ENCODE measurements at places on chromosomes 1 and 21.
A peak's percentile ranks its signal among the peaks of the same experiment; 100 is the strongest.

- DNase-seq: no peak
Observed at GRCh38 chr1:46379996-46380395, 14.1 kb upstream of the FAAH start.

- no peak for DNase-seq
Observed at GRCh38 chr21:31687108-31687507, 27.6 kb downstream of the SOD1 start.

DNA sequence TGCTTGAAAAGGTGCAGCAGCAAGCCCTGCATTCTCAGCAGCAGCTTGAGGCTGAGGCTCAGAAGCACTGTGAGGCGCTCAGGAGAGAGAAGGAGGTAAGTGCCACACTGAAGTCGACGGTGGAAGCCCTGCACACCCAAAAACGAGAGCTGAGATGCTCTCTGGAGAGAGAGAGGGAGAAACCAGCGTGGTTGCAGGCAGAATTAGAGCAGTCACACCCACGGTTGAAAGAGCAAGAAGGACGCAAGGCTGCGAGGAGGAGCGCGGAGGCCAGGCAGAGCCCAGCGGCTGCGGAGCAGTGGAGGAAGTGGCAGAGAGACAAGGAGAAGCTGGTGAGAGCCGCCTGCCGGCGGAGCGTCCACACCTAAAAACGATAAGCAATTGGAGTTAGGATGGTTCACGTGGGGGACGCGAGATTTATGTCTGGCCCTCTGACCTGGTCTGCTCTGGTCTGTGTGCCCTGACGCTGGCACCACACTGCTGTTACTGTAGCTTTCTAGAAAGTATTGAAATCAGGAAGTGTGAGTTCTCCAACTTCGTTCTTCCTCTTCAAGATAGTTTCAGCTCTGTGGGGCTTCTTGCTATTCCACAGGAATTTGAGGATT, 26.7 kb upstream of the DIP2A start:
- DNase-seq: no peak

DNA sequence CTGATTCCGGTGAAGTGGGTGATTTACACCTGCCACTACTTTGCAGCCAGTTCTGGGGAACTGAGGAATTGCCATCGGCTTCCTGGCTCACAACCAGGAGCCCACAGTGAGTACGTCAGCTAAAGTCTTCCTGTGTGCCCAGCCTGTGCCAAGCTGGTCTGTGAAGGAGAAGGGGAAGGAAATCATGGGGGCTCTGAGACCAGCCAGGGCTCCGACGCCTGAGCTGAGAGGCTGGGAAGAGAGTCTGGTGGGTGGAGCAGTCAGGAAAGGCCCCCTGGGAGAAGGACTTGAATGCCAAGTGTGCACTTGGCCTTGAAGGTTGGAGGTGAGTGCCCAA, 1.2 kb downstream of the LURAP1 start:
- DNase-seq: no peak

DNA sequence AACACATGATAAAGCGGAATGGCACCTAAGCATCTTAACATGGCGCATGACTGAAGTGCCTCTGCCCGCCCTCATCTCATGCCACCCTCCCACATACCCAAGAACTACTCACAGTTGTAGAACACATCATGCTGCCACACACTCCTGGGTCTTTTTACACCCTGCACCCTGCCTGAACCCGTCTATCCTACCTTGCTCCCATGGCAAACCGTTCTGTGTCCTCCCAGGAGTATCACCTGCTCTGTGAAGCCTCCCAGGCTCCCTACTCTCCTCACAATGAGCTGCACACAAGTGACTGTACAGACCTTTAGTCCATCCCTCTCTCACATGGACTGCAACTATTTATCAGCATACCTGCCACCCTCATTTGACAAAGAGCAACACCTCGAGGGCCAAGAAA, 144.0 kb downstream of the TGFBR3 start:
- DNase-seq: no peak

GRCh38 chr1:232629250-232630046, 485 bp downstream of the SIPA1L2 start:
- no peak for DNase-seq

- DNase-seq: peak; percentile 39
Observed at GRCh38 chr1:24364975-24365678, 46.0 kb downstream of the GRHL3 start.

DNA sequence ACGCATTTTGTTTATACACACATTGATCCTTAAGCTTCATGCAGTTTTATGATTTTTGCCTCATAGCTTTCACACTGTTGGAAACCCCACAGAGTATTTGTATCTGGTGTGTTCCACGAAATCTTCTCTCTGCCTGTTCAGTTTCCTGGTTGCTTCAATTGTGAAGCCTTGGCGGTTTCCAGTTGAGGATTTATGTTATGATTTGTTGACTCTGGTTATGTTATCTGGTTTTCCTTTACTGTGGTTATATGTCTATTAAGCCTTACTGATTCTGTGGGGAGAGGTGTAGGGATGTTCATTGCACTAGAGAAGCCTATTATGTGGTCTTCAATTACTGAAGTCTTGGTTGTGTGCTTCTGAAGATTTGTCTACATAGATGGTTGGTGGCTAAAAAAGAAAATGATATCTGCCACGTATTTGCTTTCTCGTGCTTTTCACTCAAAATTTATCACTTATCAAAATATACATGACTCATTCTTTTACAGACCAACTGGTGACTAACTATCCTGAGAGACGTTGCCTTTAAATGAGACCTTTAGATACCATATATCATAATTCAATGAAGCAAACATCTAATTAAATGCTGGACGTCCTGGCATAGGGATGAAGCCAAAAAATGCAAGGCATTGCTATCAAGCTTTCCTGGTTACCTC, 488.0 kb upstream of the B3GALT2 start:
- DNase-seq: no peak

DNA sequence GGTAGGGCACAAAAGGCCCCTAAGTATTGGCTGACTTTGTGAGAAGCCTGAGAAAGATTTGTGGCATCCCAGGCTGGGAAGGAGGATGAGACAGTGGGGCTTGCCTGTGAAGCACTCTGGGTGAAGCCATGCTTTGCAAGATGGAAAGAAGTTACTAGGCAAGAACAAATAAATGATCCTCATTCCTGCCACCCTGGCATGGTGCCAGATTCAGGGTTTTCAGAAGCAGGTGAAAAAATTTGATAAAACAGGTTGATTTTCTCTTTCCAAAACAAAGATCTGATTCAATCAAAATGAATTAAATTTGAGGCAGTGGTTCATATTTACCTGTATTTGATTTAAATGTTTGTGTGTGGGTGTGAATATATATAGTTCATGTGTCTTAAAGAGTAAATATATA, 386.9 kb upstream of the PROX1 start:
- DNase-seq: no peak

DNA sequence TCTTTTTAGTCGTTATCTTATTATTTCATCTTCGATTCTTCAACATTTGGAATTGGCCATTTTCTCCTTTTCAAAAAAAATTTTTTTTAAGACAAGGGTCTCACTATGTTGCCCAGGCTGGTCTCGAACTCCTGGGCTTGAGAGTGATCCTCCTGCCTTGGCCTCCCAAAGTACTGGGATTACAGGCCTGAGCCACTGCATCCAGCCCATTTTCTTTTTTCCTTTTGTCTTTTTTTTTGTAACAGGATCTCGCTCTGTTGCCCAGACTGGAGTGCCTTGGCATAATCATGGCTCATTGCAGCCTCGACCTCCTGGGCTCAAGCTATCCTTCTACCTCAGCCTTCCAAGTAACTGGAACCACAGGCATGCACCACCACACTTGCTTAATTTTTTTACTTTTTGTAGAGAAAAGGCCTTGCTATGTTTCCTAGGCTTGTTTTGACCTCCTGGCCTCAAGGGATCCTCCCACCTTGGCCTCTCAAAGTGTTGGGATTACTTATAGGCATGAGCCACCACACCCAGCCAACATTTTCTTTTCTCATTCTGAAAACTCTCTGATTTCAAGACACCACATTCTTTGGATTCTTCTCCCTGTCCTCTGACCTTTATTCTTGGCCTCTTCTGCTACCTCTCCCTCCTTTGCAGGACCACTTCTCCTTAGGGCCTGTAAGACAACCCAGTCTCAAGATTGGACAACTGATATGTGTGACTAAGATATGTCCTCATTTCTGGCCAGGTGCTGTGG, 6.0 kb upstream of the MAP1LC3C start:
- no peak for DNase-seq

DNA sequence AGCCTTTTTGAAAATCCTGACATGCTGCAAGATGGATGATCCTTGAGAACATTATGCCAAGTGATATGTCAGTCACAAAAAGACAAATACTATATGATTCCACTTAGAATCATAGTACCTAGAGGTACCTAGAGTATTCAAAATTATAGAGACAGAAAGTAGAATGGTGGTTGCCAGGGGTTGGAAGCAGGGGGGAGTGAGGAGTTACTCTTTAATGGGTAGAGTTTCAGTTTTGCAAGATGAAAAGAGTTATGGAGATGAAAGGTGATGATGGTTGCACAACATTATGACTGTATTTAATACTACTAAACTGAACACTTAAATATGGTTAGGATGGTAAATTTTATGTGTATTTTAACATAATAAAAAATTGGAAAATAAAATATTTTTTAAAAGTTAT, 37.9 kb upstream of the PODN start:
- no peak for DNase-seq

DNA sequence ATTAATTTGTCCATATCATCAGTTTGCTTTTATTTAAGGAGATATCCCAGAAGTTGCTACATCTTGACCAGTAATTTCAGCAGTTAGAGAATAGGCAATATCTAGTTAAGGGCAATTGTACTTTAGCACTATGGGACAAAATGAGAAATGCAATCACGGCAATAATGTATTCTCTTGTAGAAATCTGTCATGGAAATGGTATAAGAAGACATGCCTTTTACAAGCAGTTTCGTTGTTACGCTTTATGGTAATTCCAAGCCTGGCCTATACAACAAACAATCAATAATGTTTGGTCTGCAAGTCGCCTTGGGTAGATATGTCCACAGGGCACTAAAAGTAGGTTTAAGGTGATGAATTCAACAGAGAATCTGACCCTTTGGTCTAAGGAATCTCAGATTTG, 1.2 kb upstream of the NOS1AP start:
- no peak for DNase-seq

- DNase-seq: no peak
Observed at GRCh38 chr1:38090796-38091195, 44.2 kb upstream of the POU3F1 start.

GRCh38 chr1:46820560-46821060, 21.8 kb downstream of the CYP4B1 start:
- DNase-seq: no peak

GRCh38 chr1:209659909-209660308, 7.7 kb upstream of the LAMB3 start:
- DNase-seq: no peak

DNA sequence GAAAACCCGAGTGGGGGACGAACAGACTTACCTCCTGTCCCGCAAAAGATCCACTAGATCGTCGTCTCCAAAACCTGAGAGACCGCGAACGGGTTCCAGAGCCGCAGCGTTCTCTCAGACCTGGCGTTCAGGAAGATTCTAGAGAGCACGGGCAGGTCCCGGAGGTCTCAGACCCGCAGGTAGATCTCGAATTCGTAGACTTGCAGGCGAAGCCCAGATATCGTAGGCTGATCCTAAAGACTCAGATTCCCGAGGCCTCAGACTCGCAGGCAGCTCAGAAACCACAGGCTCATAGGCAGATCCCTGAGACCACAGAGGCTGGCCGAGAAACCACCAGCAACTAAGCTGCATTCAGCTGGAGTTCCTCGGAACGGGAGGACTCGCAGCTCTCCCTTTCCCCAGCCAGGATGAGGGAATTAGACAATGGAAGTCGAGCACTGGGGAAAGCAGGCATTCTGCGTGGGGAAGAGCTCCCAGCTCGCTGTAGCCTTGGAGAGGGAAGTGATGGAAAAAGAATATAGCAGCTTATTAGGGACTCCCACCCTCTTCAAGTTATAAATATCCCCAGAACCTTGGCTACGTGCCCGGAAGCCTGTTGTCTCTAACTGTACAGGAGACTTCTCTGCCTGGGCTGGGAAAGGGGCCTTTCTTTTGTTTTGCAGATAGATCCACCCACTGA, at the start of gene ZNF436:
TSS of gene ZNF436 (minus strand) at position 502 of the 679 bp plus-strand sequence. CDS start 1,831 bp downstream, outside the sequence.
- no peak for DNase-seq

Data from GM12864 (cell line).